HCT116 (cell line): ENCODE measurements at places on chromosomes 12 and 14. TPM values are rescaled to one million over a fixed set of nuclear protein-coding genes. Genes with fewer than 3 reads are reported as not detected.

DNA sequence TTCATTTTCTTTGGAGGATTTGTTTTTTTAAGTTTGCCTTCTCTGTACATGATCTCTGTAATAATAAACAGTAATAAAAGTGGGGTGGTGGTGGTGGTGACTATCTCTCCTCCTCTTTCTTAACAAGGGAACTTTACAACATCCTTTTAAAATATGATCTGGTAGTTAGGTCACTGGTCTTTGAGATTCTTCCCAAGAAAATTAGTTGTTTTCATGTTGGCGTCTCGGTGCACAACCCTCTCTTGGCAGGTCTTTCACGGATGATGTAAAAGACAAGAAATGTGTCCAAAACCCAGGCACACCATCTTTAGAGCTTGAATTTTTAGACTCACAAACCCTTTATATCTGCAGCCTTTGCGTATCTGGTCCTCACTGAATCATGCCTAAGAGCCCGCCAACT lies 488.5 kb upstream of the TBX3 start:
- H3K27me3 ChIP-seq: no peaks in the 10 kb centered on the region
- H3K4me3 ChIP-seq: no peak overlapping the region
- H3K36me3 ChIP-seq: no peaks in the 10 kb centered on the region
- no peaks in the 10 kb centered on the region for H3K4me1 ChIP-seq
- no peak for DNase-seq

DNA sequence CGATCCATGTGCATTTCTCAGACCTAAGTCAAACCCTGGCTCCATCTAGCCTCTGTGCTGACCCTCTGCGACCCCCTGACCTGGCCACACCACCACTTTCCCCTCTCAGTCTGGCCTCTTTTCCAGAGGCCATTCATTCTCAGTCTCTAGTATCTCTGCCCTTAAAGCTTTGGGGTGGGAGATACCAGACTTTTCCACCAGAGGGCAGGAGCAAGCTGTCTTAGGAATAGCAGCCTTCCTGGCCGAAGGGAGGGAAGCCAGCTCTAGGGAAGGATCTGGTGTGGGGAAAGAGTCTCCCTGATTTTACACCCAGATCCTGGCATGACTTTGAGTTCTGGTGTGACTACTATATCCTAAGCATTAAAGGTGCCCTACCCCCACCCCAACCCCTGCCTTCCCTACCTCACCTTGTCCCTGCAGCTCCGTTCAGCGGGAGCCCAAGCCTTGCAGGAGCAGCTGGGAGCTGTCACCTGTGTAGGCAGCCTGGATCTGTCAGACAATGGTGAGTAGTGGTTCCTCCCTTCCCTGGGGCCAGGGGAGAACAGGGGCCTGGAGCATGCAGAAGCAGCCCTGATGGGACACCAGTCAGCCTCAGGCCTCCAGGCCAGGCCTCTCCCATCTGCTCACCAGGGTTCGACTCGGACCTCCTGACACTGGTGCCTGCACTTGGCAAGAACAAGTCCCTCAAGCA lies 6.6 kb downstream of the CARMIL3 start:
- no peak overlapping the region for H3K27ac ChIP-seq
- DNase-seq: no peak
- no peak overlapping the region for H3K4me3 ChIP-seq
- no peaks in the 10 kb centered on the region for H3K36me3 ChIP-seq
- H3K27me3 ChIP-seq: no peaks in the 10 kb centered on the region

- H3K27me3 ChIP-seq: no peaks in the 10 kb centered on the region
- no peak for DNase-seq
Observed at GRCh38 chr12:100675432-100675831, 101.9 kb downstream of the GAS2L3 start.

GRCh38 chr14:50826681-50827080 lies 4.3 kb downstream of the NIN start:
- H3K4me1 ChIP-seq: peaks cover 15% of the 10 kb centered on the region
- no peak for DNase-seq
- no peaks in the 10 kb centered on the region for H3K36me3 ChIP-seq
- no peaks in the 10 kb centered on the region for H3K27me3 ChIP-seq

PLEKHD1 gene
- total RNA-seq: 1.2 TPM

SDS gene
- total RNA-seq: not detected

FGFR1OP2 gene
- 29.6 TPM for total RNA-seq

PZP gene
- total RNA-seq: not detected

WIF1 gene
- not detected for total RNA-seq
